Hepatocyte (in vitro differentiated cells): ENCODE measurements at places on chromosomes 11 and 22. TPM values are rescaled to one million over a fixed set of nuclear protein-coding genes. Genes with fewer than 3 reads are reported as not detected.
A peak's percentile ranks its signal among the peaks of the same experiment; 100 is the strongest.

DNA sequence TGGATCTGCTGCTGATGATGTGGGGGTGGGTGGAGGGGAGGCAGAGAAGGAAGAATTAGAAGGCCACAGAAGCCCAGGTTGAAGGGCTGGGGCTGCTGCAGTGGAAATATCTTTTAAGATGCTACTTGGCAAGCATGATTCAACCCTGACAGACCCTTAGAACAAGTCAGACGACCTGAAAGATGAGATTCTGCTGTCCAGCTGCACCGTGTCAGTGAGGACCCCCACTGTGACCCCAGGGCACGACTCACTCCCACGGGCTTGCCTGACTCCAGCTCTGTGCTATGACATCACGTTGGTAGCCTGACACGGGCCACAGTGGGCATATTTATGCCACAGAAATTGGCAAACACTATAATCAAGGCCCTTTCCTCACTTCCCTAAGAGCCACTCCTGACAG lies 36.0 kb downstream of the LRFN4 start:
- H3K27me3 ChIP-seq, result no peaks in the 10 kb centered on the region
- H3K27ac ChIP-seq, result peak overlapping the region; percentile 36
- H3K36me3 ChIP-seq, result no peaks in the 10 kb centered on the region
- DNase-seq, result no peak

DNA sequence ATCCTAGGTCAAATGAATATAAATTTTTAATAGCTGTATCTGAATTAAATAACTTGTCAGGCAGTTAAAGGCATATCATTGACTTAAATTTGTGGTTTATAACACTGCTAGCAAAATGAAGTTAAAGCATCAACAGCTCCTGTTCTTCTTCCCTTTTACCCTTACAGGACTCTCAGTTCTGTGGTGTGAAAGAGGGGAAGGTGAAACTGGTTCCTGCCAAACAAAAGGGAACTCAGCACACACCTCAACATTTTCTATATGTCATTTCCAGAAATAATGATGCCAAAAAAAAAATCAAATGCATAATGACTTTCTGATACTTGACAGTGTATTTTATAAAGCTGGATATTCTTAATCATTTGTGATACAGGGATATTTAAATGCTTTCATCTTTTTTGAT lies 21.2 kb downstream of the ARL14EP start:
- H3K27ac ChIP-seq, result no peak overlapping the region
- no peaks in the 10 kb centered on the region for H3K4me1 ChIP-seq
- H3K36me3 ChIP-seq, result no peaks in the 10 kb centered on the region
- no peak overlapping the region for H3K4me3 ChIP-seq
- H3K27me3 ChIP-seq, result no peaks in the 10 kb centered on the region
- no peak for DNase-seq

- H3K27ac ChIP-seq, result no peak overlapping the region
- no peaks in the 10 kb centered on the region for H3K36me3 ChIP-seq
- no peak for DNase-seq
- no peaks in the 10 kb centered on the region for H3K27me3 ChIP-seq
- H3K4me3 ChIP-seq, result no peak overlapping the region
Measured at GRCh38 chr11:128757235-128757711, 63.4 kb downstream of the FLI1 start.

GRCh38 chr22:29713156-29713727 lies 6.6 kb upstream of the CABP7 start:
- DNase-seq, result no peak
- no peaks in the 10 kb centered on the region for H3K4me1 ChIP-seq
- peaks cover 12% of the 10 kb centered on the region for H3K27me3 ChIP-seq
- H3K27ac ChIP-seq, result no peak overlapping the region
- H3K36me3 ChIP-seq, result no peaks in the 10 kb centered on the region

DNA sequence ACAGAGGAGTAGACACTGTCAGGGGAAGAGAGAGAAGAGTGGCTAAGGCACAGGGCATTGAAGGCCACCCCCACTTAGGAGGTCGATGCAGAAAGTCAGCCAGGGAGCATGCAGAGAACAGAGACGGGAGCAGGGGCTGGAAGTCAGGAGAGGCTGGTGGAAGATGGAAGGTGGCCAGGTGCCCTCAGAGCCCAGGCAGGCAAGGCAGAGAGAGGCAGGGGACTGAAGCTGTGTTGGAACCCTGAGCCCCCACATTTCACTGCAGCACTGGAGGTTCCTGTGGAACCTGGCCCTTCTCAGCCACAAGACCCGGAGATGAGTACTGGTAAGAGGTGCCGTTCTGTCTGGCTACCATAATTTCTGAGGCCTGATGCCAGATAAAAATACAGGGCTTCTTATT lies 238.3 kb upstream of the NCAM1 start:
- no peak for DNase-seq
- no peak overlapping the region for H3K27ac ChIP-seq
- H3K4me1 ChIP-seq, result no peaks in the 10 kb centered on the region
- H3K36me3 ChIP-seq, result no peaks in the 10 kb centered on the region

GRCh38 chr11:112656772-112657428 lies 304.3 kb upstream of the NCAM1 start:
- H3K4me1 ChIP-seq, result no peaks in the 10 kb centered on the region
- H3K27ac ChIP-seq, result no peak overlapping the region
- DNase-seq, result no peak

- no peak overlapping the region for H3K27ac ChIP-seq
- DNase-seq, result no peak
Measured at GRCh38 chr11:132208477-132209055, 838.2 kb downstream of the NTM start.

GRCh38 chr11:32081901-32082300 lies 9.0 kb upstream of the RCN1 start:
- H3K27me3 ChIP-seq, result no peaks in the 10 kb centered on the region
- H3K27ac ChIP-seq, result no peak overlapping the region
- H3K36me3 ChIP-seq, result no peaks in the 10 kb centered on the region

GRCh38 chr11:64659417-64660144 lies 63.4 kb downstream of the NRXN2 start:
- no peaks in the 10 kb centered on the region for H3K36me3 ChIP-seq
- no peaks in the 10 kb centered on the region for H3K4me1 ChIP-seq
- DNase-seq, result no peak

GRCh38 chr11:107293677-107294344 lies 163.8 kb downstream of the CWF19L2 start:
- H3K4me1 ChIP-seq, result no peaks in the 10 kb centered on the region
- no peak for DNase-seq
- H3K27ac ChIP-seq, result no peak overlapping the region
- no peaks in the 10 kb centered on the region for H3K27me3 ChIP-seq
- no peak overlapping the region for H3K4me3 ChIP-seq

DNA sequence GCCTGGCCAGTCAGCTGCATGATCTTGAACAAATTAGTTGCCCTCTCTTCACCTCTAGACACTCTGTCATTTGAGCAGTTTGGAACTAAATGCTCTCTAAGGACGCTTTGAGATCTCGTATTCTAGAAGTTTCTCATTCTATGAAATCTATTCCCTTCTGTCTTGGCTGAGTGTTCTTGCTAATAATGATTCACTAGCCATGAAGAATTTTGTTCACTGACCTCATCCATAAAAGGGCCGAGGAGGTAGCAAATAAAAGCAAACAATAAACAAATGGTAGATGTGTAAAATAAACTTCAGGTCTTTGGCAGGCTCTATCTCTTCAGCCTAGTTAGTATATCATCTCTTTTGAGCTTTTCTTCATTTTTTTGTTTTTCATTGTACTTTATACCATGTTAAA lies 76.6 kb downstream of the USP35 start:
- H3K4me3 ChIP-seq, result no peak overlapping the region
- no peaks in the 10 kb centered on the region for H3K36me3 ChIP-seq
- H3K27ac ChIP-seq, result no peak overlapping the region
- H3K27me3 ChIP-seq, result no peaks in the 10 kb centered on the region
- no peak for DNase-seq
- peaks cover 15% of the 10 kb centered on the region for H3K4me1 ChIP-seq

- H3K36me3 ChIP-seq, result no peaks in the 10 kb centered on the region
- H3K4me1 ChIP-seq, result peaks cover 12% of the 10 kb centered on the region
Measured at GRCh38 chr11:44112091-44112821, 16.8 kb downstream of the EXT2 start.

DNA sequence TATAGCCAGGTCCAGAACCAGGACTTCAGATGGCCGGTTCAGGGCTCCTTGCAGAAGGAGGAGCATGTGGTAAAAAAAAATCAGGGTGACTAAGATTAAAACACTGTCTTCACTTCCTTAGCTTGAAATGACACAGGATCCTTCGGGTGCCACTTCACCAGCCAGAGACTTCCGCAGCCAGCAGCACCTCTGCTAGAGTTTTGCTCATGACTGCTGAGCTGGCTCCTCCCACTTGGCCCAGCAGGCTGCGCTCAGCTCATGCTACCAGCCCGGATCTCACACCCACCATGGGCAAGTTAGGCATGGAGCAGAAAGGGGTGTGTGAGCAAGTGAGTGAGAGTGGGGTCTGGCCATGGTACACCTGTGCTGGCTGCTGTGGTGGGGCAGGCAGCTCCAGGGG lies 6.6 kb upstream of the MS4A18 start:
- H3K4me1 ChIP-seq, result peaks cover 5% of the 10 kb centered on the region
- H3K4me3 ChIP-seq, result no peak overlapping the region
- peak overlapping the region; percentile 86 for H3K27ac ChIP-seq
- no peaks in the 10 kb centered on the region for H3K27me3 ChIP-seq
- H3K36me3 ChIP-seq, result no peaks in the 10 kb centered on the region

DNA sequence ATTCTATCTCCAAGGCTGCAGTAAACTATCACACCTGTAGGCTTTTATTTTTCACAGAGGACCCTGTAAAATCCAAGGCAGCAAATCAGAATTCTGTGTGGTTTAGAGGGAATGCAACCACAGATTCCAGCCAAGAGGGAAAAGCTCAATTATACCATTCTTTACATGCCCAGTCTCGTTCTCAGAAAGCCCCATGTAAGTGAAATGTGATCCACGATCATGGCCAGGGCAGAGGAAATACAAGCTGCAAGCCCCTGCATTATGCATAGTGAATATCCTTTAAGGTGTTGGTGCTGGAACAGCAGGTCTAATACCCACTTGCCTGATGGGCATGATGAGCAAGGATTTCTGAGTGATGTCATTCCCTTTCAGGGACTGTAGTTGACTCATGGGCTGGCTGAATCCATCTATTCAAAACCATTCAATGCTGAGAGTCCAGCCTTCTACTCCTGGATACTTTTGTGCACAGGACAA lies 198.7 kb upstream of the MTMR2 start:
- no peak for DNase-seq
- no peak overlapping the region for H3K27ac ChIP-seq
- H3K4me3 ChIP-seq, result no peak overlapping the region
- H3K36me3 ChIP-seq, result no peaks in the 10 kb centered on the region
- no peaks in the 10 kb centered on the region for H3K27me3 ChIP-seq
- H3K4me1 ChIP-seq, result no peaks in the 10 kb centered on the region

DNA sequence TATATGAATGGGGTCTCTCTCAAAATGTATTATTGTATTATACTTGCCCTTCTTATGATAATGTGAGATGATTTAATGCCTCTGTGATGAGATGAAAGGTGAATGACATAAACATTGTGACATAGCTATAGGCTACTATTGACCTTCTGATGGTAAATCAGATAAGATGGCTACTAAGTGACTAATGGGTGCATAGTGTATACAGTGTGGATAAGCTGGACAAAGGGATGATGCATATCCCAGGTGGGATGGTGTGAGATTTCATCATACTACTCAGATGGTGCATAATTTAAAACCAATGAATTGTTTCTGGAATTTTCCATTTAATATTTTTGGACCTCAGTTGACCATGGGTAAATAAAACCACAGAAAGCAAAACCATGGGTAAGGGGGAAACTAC lies 243.5 kb downstream of the SBF2 start:
- peaks cover 11% of the 10 kb centered on the region for H3K4me1 ChIP-seq
- no peaks in the 10 kb centered on the region for H3K27me3 ChIP-seq
- peak; percentile 21 for DNase-seq
- H3K4me3 ChIP-seq, result no peak overlapping the region

GRCh38 chr11:129208863-129209262 lies 16.7 kb upstream of the ARHGAP32 start:
- no peak overlapping the region for H3K4me3 ChIP-seq
- no peaks in the 10 kb centered on the region for H3K27me3 ChIP-seq
- H3K27ac ChIP-seq, result no peak overlapping the region
- no peaks in the 10 kb centered on the region for H3K36me3 ChIP-seq

DNA sequence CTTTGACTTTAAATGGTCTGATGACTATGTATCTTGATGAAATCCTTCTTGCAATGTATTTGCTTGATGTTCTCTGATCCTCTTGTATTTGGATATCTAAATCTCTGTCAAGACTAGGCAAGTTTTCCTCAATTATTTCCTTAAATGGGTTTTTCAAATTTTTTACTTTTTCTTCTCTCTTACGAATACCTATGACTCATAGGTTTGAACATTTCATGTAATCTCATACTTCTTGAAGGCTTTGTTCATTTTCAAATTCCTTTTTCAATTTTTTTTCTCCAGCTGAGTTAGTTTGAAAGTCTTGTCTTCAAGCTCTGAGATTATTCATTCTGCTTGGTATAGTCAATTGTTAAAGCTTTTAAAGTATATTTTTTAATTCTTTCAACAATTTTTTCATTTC lies 13.1 kb downstream of the OR10W1 start:
- no peaks in the 10 kb centered on the region for H3K36me3 ChIP-seq
- no peaks in the 10 kb centered on the region for H3K27me3 ChIP-seq
- no peak overlapping the region for H3K4me3 ChIP-seq
- DNase-seq, result no peak

GRCh38 chr22:27068121-27068520 lies 410.7 kb downstream of the MIAT start:
- no peak overlapping the region for H3K27ac ChIP-seq
- H3K4me3 ChIP-seq, result no peak overlapping the region
- H3K27me3 ChIP-seq, result peaks cover 24% of the 10 kb centered on the region
- no peaks in the 10 kb centered on the region for H3K4me1 ChIP-seq
- DNase-seq, result no peak

GRCh38 chr11:9460322-9461062 lies at the start of gene ZNF143:
Gene ZNF143 (plus strand): TSS chr11:9461012. CDS start chr11:9471309, 10,297 bp downstream.
- H3K27ac ChIP-seq, result peak within 1 kb of the TSS; percentile 99
- H3K4me3 ChIP-seq, result peak within 1 kb of the TSS; percentile 63
- no peaks in the 10 kb centered on the region for H3K36me3 ChIP-seq
- peaks cover 13% of the 10 kb centered on the region for H3K4me1 ChIP-seq

DNA sequence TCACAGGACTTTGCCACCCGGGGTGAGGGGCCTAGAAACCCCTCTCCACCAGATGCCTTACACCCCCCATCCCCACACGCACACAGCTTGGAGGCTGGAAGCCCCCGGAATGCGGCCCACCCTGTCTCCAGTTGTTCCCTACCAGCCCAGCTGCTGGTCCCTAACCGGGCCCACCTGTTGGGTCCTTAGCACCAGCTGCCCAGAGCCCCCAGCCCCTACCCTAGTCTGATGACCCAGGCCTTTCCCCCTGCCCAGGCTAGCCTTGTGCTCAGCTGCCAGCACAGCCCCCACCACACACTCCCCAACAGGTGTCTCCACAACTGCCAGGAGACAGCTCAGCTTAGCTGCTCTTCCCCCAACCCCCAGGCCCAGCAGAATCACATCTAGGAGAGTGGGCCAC lies 67.1 kb downstream of the CDKN1C start:
- peaks cover 11% of the 10 kb centered on the region for H3K4me1 ChIP-seq
- DNase-seq, result no peak
- H3K36me3 ChIP-seq, result no peaks in the 10 kb centered on the region
- H3K4me3 ChIP-seq, result no peak overlapping the region

- DNase-seq, result no peak
- H3K4me3 ChIP-seq, result no peak overlapping the region
- H3K27me3 ChIP-seq, result peaks cover 4% of the 10 kb centered on the region
Measured at GRCh38 chr22:49066619-49067018, 761.1 kb downstream of the BRD1 start.

Gene SCUBE1
- 2.2 and 3.0 TPM in 2 replicates for polyA plus RNA-seq

Gene SLC25A45
- polyA plus RNA-seq, result 13.9 and 20.3 TPM in 2 replicates

Gene DERL3
- polyA plus RNA-seq, result 5.1 and 6.1 TPM in 2 replicates

Gene LGALS1
- polyA plus RNA-seq, result 565 and 568 TPM in 2 replicates

Gene ANGPTL5
- polyA plus RNA-seq, result 0.06 and 0.12 TPM in 2 replicates

Gene CFAP300
- 2.7 and 2.9 TPM in 2 replicates for polyA plus RNA-seq

Gene ZNF214
- 1.4 and 3.4 TPM in 2 replicates for polyA plus RNA-seq

Gene ZFPL1
- polyA plus RNA-seq, result 52.7 and 58.1 TPM in 2 replicates

Gene TP53I11
- 41.8 and 51.7 TPM in 2 replicates for polyA plus RNA-seq

Gene IL18BP
- polyA plus RNA-seq, result 2.2 and 2.6 TPM in 2 replicates
